PC-9 (cell line): ENCODE measurements at places on chromosomes 1 and 21.
A peak's percentile ranks its signal among the peaks of the same experiment; 100 is the strongest.

- no peak for DNase-seq
These were observed 4.7 kb downstream of the SLC9A1 start for GRCh38 chr1:27150183-27150582.

DNA sequence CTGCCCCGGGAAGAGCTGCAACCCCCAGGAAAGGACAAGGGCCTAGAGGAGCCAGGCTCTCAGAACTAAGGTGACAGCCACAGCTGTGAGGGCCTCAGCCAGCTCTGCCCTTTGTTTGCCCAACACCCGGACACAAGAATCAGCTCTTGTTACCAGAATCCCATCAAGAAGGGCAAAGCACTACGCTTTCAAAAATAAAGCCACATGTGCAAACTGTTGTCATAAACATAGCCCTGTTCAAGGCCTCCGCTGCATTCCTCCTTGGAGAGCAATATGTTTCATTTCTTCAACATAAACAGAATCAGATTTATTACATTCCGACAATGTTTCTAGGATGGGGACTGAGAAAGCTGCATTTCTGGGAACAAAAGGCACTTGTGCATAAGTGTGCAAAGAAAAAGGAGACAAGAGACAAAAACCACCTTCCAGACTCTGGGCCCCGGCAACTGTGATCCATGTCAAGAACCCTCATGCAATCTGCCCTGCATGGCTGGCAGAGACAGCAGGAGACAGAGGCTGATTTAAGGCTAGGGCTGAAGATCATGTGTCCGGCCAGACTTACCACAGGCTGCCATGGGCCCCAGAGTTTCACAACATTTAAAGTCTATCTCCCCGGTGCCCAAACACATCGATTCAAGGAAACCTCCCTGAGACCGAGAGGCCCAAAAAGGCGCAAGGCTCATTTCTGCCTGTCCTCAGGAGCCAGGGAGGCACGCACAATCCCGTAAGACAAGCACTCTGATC, 71.0 kb downstream of the SSBP3 start:
- DNase-seq, result no peak

- peak; percentile 85 for DNase-seq
These were observed 139.2 kb downstream of the CLIC6 start for GRCh38 chr21:34807881-34808568.

DNA sequence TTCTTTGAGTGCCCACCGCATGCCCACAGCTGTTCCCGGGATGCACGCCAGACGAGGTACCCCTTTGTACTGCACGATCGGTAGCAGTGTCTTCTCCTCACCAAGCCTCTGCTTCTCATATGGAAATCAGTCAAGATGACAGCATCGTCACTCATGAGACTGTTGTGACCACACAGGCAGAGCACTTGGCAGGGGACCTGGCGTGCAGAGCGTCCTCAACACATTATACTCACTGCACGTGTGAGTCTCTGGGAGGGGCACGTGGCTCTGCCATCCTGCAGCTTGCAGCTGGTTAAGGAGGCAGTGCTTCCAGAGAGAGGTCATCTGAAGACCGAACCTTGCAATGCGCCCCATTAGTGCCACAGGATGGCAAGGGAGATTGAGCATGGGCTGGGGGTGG, 266.8 kb downstream of the NPHP4 start:
- DNase-seq, result no peak

GRCh38 chr1:5711079-5711478, 281.1 kb downstream of the NPHP4 start:
- no peak for DNase-seq

GRCh38 chr1:24894002-24894401, 36.1 kb downstream of the RUNX3 start:
- DNase-seq, result no peak

DNA sequence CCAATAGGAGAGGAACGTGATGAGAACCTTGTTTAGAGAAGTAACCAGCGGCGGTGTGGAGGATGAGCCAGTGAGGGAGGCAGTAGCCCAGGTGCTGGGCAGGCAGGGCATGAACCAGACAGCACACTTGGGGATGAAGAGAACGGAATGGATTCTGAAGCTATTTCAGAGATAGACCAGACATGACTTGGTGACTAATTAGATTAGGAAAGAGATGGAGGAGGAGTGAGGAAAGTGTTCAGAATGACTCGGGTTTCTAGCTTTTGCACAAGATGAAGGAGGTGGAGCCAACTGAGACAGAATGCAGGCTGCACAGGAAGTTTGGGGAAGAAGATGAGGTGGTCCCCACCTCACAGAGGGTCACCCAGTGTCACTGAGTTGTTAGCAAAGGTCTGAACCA, 5.1 kb downstream of the PEF1 start:
- DNase-seq, result no peak

DNA sequence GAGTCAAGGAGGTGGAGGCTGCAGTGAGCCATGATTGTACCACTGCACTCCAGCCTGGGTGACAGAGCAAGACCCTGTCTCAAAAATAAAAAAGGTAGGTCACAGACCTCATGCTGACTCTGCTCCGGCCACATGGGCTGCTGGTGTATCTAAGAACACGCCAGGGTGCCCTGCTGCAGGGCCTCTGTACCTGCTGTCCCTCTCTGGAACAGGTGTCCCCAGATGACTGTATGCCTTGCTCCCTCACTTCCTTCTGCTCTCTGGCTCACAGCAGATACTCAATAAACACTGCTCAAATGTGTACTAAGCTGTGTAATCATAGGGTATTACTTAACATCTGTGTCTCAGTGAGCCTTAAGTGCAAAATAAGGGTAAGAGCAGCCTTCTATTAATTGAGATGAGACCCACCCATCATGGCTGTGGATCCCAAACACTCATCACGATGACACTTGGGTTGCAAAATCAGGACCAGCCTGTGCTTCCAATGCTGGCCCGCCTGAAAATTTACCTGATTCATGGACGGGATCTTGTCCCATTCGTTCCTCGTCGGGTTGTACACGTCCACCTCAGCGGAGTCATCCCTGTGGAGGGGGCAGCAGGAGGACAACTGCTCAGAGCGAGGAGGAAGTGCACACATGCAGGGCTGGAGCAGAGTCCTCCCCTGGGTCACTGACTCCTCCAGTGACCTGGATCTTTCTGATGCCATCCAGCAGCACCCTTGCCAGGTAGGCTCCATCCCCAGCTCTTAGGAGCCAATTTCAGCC, 7.5 kb downstream of the KLHL21 start:
- DNase-seq, result no peak

DNA sequence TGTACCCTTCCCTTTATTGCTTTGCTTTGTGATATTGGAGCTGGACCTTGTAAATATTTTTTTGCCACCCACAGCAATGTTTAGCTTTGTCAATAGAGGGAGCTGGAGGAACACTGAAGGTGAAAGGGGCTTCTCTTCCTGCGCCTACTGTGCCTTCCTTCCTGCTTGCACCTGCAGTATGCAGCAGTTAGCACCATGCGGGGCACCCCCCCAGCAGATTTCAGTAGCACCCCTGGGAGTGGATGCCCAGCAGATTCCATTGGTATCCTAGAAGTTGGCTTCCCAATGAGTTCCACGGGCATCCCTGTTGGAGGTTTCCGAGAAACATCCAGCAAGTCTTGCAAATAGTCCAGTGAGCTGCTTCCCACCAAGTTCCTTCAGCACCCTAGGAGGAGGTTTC, 25.6 kb downstream of the S100A10 start:
- DNase-seq, result peak; percentile 51

DNA sequence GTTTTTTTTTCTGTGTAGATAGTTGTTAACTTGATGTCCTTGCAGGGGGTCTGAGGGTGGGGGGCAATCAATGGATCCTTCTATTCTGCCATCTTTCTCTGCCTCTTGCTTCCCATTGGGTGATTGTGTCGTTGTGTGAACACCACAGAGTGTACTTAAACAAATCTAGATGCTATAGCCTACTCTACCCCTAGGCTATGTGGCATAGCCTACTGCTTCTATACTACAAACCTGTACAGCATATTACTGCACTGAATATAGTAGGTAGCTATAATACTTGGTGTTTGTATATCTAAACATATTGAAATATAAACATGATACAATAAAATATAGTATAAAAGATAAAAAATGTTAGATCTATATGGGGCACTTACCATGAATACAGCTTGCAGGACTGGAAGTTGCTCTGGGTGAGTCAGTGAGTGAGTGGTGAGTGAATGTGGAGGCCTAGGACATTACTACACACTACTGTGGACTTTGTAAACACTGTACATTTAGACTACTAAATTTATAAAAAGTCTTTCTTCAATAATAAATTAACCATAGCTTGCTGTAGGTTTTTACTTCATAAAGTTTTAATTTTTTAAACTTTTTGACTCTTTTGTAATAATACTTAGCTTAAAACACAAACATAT, 105.4 kb downstream of the CENPF start:
- DNase-seq, result no peak

DNA sequence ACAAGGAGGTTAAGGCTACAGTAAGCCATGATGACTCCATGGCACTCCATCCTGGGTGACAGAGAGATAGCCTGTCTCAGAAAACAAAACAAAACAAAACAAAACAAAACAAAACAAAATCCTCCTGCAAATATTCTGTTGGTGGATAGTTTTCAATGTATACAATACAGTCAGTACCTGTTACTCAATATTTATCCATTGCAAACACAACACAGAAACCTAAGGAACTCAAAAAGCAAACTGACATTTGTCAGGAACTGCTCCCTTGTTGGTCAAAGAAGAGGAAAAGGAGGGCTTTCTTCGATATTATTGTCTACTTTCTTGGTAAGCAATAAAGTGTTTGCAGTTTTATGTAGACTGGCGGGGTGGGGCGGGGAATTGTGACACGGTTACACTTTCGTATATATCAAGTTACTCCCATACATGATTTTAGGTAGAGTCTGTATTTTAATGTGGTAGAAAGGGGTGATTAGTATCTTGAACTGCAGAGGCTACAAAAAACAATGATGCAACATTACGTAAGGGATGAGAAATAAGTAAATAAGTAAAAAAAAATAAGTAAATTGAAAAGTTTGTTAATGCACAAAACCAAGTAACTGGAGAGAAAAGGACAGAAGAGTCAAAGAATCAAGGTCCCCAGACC, 31.8 kb downstream of the APP start:
- no peak for DNase-seq

DNA sequence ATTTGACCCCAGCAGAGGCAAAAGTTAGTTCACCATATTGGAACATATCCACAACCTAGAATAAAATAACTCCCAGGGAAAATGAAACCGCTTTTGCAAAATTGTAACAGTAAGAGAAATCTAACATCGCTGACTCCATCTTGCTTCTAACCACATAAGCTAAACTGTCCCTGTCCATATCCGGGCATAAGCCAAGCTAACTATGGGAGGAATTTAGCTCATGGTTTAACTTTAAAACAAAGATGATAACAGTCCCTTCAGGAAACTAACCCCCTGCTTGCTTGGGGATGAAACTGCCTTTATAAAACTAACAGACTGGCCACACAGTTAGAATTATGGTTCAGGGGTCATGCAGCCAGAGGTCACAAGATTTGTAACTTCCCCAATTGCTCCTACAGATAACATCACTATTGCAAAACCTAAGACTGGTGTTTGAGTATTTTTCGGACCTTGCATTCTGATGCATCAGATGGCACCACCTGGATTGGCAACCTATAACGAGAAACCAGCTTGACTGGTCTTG, 46.3 kb downstream of the TESK2 start:
- DNase-seq, result peak; percentile 82

DNA sequence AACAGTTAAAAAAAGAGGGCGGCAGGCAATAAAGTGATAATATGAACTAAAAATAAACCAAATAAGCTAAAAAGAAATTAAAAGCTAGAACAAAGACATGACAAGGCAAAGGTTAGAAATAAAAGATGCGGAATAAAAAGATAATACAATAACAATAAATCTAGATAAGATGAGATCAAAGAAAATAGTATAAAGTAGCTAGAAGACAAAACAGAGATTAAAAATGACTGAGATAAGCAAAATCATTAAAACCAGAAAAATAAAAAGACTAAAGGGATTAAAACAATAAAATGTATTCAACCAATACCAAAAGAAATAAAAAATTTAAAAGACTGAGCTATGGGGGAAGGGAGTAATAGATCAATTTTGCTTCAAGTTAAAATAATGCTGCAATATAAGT, 10.8 kb upstream of the SOX13 start:
- DNase-seq, result no peak

DNA sequence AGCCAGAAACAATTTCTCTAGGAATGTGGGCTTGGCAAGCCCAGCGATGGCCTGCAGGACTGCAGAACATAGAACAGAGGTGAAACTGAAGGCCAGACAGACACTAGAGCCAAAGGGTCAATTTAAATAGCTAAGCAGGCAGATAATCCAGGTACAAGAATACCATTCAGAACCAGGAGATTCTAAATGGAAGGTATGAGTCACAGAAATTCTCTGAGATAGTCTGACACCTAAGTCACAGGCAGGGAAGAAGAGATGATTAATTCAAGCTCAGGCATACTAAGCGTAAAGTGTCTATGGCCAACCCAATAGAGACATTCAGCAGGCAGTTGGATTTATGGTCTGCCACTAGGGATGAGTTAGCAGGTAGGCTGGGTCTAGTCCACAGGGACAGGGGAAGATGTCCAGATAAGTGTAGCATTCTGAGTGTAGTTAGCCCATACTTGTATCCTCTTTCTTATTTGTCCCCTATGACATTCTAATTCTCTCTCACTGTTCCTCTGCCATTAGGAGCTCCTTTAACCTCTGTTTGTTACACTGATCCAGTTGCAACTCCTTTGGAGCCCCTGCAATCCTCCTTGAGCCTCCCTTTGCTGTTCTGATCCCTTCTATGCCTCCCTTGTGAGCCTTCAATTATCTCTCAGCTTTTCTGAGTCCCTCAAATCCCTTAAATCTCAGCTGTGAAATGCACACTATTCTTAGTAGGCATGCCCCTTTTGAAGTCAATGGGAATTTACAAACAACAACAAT, 383.8 kb downstream of the LMO4 start:
- no peak for DNase-seq

DNA sequence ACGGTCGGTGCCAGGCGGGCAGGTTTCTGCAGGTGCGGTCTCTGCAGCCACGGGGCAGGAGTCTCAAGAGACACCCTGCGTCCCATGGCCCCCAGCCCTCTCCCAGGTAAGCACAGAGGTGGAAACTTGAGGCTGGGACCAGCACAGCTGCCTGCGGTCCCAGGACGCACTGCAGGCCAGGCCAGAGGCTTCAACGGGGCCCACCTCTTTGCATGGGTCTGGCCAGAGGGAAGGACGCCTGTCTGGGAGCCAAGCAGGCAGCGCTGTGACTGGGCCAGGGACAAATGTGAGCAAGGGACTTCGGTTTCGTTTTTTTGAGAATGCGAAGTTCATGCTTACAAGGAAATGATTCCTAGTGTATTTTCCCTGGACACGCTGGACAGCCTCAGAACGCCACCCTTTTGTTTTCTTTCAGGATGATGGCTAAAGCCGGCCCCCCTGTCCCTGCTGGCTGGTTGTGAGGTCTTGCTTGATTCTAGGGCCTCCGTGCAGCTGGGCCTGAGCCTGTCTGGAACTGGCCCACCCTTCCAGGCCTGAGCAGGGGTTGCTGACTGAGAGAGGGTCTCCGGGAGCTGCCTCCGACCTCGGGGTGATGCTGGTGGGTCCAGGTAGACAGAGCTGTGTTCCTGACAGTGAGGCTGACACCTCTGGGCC, 38.3 kb downstream of the MORN1 start:
- DNase-seq, result no peak

- no peak for DNase-seq
These were observed 2.6 kb downstream of the LRRIQ3 start for GRCh38 chr1:74195339-74195738.

- no peak for DNase-seq
These were observed 11.8 kb upstream of the RALGPS2 start for GRCh38 chr1:178713259-178713658.

- DNase-seq, result peak; percentile 56
These were observed 20.1 kb downstream of the FAAP20 start for GRCh38 chr1:2174348-2175054.
